ENCODE measurements at places on chromosomes 13 and 19.
A peak's percentile ranks its signal among the peaks of the same experiment; 100 is the strongest.

DNA sequence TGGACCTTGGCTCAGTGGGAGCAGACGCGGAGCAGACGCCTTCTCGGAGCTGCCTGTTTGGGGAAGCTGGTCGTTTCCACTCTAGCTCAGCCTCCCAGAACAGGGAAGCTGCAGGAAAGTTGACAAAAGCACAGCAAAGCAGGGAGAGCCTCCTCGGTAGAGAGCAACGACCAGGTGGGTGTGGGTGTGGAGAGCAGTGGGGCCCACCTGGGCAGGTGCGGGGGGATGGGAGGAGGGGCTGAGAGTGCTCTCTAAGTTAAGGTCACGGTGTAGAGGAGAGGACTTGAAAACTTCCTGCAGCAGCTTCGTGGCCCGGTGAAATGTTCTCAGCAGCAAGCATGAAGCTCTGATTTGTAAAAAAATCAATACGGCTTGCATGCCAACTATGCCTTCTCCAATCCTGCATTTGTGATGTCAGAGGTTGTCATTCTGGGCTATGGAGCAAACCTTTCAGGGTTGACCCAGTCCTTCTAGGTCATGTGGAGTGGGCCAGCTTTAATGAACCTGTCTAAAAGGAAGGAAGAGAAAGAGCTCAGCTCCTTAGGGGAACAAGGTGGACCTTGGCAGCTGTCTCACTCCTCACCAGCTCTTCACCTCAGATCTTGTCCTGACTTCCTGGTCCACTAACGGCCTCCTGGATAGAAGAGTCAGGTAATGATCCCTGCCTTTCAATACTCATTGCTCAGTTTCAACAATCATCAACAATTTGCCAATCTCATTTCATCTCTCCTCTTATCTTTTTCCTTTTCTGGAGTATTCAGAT lies 85.8 kb upstream of the UBL3 start:
- DNase-seq, result no peak

- no peak for DNase-seq
Observed at GRCh38 chr13:98974053-98974452, 3.8 kb downstream of the DOCK9 start.

- peak; percentile 70 for DNase-seq
Observed at GRCh38 chr19:17052439-17052838, 22.8 kb downstream of the HAUS8 start.

GRCh38 chr19:11096210-11096841 lies 7.1 kb downstream of the LDLR start:
- DNase-seq, result no peak

- DNase-seq, result no peak
Observed at GRCh38 chr13:21018220-21018619, 43.2 kb downstream of the LATS2 start.

- no peak for DNase-seq
Observed at GRCh38 chr19:46907880-46908279, 47.1 kb downstream of the ARHGAP35 start.

DNA sequence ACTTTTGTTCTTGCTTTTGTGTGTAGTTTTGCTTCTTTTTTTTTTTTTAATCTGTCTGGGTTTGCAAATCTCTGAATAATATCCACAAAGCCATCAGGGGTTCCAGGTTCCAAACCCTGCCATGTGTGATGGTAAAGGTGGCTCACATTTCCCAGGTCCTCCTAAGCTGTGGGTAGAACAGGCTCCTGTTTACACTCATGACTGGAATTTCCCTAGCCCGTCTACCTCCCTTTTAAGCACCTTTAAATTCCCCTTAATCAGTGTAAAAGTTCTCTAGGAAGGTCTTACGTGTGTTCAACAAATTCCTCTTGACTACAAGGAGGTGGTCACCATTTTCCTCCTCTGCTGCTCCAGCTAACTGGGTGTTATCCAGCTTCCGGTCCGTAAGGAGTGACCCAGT lies 62.8 kb downstream of the EFNB2 start:
- DNase-seq, result peak; percentile 22

- DNase-seq, result no peak
Observed at GRCh38 chr19:40633207-40633606, 32.0 kb downstream of the LTBP4 start.

- DNase-seq, result no peak
Observed at GRCh38 chr13:43244481-43244880, 221.1 kb downstream of the DNAJC15 start.

DNA sequence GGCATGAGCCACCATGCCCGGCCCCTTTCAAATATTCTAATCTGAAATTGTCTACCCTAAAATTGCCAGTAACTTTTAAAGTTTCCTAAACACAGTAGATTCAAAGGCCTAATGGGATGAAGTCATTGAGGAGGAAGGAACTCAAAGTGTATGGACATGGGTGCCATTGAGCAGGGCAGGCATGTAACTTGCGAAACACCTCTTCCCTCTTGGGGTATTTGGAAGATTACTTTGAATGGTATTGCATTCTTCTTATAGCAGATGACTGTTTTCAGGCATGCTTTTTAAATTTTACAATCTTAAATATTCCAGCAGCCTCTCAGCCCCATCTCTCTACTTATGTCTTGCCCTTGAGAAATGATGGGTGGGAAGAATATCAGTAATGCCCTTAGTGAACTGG lies 21.0 kb downstream of the TM9SF2 start:
- no peak for DNase-seq

- DNase-seq, result peak; percentile 56
Observed at GRCh38 chr13:21069561-21070004, 8.2 kb upstream of the LATS2 start.

DNA sequence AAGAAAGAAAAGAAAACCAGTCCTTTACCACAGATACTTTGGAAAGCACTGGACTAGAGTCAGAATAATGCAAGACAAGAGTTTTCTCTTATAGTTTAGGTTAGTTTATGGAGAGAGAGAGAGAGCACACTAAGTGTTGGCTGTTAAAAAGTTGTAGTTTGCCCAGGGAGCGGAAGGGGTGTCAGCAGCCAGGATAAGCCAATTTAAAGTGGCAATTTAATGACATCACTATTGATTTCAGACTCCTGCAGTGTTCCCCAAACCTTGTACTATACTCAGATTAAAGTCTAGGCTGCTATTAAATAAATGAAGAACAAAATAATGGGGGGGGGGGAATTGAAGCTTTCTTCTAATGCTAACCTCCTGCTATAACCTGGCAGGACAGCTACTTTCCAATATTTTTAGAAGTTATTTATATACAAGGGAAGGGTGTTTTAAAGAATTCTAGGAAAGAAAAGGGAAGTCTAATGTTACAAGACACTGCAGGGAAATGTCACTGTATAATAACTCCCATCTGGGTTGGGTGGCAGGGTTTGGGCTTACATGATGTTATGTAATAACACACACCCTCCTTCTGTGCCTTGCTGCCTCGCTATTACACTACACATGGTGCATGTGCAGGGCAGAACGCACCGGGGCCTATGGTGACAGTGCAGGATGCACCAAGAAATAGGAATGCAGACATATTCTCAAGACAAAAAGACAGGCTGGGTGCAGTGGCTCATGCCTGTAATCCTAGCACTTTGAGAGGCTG lies 19.9 kb downstream of the TPT1 start:
- DNase-seq, result no peak

- DNase-seq, result no peak
Observed at GRCh38 chr19:1833540-1833939, 14.7 kb downstream of the REXO1 start.

DNA sequence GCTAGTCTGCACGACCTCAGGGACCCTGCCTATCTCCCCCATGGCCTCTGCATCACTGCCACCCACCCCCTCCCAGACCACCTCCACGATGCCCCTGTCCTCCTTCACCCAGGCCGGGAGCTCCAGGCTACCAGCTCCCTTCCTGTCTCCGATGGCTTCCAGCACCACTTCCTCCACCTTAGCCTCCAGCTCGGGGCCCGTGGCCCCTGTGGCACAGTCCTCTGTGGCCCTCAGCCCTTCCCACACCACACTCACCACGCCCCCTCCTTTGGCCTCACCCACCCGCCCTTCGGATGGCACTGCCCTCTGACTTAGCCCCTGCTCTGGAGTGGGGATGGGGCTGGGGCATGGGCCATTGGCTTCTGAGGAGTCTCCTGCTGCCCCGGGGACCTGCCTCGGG lies 7.2 kb downstream of the PALM3 start:
- DNase-seq, result no peak

GRCh38 chr19:27742041-27742440 lies 1470.9 kb downstream of the UQCRFS1 start:
- DNase-seq, result no peak

GRCh38 chr19:34475026-34475974 lies 6.3 kb upstream of the WTIP start:
- no peak for DNase-seq

DNA sequence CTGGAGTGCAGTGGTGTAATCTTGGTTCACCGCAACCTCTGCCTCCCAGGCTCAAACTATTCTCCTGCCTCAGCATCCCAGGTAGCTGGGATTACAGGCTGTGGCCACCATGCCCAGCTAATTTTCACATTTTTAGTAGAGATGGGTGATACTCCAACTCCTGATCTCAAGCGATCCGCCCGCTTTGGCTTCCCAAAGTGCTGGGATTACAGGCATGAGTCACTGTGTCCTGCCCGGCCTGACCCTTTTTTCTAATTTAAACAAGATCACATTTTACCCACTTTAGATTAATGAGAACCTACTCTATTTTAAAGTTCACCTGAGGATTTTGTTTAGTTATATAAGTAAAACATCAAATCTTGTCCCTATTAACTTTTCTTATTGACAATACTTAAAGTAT lies 91.8 kb upstream of the POSTN start:
- DNase-seq, result no peak

DNA sequence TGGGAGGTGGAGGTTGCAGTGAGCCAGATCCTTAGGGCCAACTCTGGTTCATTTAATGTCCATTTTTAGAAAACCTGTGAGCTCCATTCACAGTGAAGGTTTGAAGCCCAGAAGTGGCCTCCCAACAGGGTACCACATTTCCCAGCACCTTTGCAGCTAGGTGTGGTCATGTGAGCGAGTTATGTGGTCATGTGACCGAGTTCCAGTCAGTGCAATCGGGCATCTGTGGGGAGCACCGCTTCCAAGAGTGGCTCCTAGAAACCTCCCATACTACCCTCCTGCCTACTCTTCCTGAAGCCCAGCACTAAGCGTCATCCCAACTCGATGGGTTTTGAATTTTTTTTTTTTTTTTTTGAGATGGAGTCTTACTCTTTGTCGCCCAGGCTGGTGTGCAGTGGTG lies 663 bp upstream of the PLA2G4C start:
- no peak for DNase-seq
